ENCODE measurements at places on chromosomes 2 and 18.

DNA sequence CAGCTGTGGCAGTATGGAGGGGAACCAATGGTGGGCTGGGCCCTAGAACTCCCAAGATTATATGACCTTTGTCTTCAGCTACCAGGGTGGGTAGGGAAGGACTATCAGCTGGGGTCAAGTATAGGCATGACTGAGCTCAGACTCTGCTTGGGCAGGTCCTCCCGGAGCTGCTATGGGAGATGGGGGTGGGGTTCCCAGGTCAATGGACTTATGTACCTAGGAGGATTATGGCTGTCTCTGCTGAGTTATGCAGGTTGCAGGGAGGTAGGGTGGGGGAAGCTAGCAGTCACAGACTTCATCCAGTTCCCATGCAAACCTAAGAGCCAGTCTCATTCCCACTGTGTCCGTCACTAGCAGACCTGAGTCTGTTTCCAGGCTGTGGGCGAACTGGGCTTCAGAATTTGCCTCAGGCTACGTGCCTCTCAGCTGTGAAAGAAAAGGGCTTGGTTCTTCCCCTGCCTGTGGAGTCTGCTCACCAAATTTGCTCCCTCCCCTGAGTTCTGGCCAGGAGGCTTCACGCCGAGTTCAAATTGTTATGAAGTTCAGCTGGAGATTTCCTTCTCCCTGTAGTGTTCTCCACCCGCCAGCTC is 985.8 kb upstream of the NRXN1 start:
- DNase-seq: no peak

GRCh38 chr2:105802587-105802986 is 57.9 kb downstream of the NCK2 start:
- DNase-seq: no peak

- DNase-seq: no peak
Measured at GRCh38 chr2:43934567-43934966, 61.2 kb downstream of the LRPPRC start.

GRCh38 chr18:51447351-51448342 is 250.2 kb upstream of the MEX3C start:
- DNase-seq: peak; percentile 4

DNA sequence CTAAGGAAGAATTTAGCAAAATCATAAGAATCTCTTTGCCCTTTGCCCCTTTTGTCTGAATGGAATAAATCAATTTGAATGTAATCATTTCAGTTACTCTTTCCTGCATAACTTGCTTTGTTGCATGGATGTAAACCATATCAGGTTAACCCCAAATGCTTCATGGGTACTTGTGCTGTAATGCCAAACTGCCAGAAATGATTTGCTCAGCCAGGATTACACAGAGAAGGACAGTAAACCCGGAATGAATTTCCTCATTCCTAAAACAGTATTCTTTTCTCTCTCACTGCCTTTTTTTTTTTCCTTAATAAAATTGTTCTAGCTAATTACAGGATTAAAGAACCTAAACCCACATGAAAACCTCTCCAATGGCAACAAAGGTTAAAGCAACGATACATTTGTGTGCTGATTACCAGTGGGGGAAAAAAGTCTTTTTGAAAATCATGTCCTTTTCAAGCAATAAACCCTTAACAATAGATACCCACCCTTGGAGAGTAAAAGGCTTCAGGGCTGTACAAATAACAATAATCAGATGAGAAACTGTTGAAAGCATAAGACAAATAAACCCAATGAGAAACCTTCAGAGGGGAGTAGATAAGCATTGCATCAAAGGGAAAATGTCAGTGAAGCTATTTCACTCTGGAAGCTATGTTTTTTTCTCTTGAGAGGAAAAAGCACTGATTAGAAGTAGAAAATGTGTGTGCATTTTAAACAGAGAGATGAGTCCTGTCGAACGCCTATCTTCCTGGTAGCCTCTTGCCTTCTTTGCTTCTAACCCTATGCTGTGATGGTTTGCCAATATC is 275.3 kb downstream of the CDH2 start:
- no peak for DNase-seq

- DNase-seq: no peak
Measured at GRCh38 chr2:213156717-213157116, 5.3 kb upstream of the IKZF2 start.

Measured in dorsolateral prefrontal cortex (tissue), 122 donors.